ENCODE measurements at places on chromosomes 12 and 14.

DNA sequence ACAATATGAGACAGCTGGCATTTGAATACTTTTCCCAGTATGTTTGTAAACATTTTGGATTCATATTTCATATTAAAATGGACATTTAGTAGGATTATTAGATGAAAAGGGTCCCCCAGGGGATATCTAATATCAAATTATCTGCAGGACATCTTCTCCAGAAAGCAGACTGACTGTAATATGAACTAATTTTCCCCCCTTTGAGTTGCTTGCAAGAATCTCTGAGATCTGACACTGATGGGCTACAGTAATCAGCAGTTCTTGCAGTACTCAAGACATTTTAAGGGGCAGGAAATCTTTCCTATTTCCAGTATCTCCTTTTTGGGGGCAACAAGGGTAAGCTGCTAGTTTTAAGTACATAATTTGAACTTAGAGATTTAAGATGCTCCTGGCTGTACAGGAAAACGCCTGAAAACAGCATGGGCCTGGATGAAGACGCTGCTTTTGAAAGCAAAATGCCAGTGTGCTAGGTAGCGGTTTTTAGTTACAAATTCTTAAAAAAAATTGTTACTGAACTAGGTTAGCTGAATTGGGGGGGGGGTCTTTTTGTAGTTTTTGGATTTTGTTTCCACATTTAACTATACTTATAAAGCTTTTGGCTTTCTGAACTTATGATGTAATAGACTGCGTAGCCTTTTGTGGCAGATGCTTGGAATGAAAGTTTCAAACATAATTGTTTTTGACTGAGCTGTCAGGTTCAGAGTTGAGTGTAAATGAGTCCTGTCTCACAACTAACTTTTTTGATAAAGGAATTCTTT is 2.2 kb downstream of the FRMD6 start:
- DNase-seq, result no peak

DNA sequence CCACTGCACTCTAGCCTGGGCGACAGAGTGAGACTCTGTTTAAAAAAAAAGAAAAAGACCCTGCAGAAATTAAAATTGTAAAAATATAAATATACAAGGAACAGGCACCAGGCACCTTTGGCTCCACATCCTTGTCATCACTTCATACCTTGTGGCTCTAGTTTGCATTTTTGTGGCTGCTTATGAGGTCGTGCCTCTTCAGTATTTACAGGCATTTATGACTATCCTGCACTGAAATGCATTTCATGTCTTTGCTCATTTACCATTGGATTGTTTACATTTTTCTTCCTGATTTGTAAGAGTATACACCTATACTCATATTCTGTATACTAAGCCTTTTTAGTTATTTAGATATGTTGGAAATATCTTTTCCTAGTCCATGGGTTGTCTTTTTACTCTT is 20.1 kb downstream of the BICD1 start:
- no peak for DNase-seq

GRCh38 chr14:52119030-52119429 is 50.2 kb upstream of the NID2 start:
- DNase-seq, result no peak

DNA sequence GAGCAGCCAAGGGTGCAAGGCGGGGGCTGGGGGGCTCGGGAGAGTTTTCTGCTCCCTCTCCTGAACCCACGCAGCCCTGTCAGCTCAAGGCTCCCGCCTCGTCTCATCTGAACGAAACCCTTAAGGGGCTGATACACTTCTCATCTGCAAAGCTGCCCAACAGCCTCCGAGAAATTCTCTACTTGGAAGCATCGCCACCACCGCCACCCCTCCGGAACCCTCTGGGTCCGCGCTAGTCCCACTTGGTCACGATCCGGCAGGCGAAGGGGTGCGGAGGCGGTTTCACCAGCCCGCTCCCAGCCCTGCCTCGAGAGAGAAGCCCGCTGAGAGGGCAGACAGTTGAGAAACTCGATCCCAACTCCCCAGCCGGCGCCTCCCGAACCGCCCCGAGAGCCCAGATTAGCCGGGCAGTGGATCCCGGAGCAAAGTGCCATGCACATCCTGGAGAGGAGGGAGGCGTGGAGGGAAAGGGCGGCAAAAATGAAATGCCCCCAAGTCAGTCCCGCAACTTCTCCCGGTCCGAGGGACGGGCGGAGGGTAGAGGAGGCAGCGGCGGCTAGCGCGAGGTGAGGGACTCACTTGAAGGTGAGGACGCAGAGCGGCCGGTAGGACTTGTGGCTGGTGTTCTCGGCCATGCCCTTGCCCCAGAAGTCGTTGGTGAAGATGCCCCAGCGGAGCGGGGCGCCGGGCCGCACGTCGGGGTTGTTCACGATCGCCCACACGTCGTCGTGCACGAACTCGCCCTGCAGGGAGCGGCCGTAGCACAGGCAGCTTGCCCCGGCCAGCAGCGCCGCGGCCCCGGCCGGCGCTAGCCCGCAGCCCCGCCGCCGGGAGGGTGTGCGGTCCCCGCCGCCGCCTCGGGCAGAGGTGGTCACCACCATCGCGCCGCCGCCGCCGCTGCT is 620 bp downstream of the TMTC1 start:
- no peak for DNase-seq

- no peak for DNase-seq
Measured at GRCh38 chr12:116059904-116060303, 217.6 kb downstream of the MED13L start.

DNA sequence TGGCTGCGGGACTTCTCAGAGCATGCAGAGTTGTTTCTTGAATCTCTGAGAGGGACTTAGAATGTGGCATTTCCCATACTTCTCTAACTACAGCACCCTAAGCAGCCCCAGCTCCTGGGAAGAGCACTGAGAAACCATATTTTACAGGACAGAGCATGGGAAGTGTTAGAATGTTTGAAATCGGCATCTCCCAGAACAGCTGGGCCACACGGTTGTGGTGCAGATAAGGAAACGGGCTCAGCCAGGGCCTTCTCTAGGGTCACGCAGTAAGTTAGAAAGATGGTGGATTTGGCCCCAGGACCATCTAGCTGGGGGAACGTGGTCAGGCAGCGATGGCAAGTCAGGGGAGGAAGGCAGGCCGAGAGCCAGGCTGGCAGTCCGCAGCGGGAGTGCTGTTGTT is 10.5 kb upstream of the HHIPL1 start:
- no peak for DNase-seq
